Naive thymus-derived CD8-positive, alpha-beta T cell (primary cell): ENCODE measurements at places on chromosomes 5 and 9. TPM values are rescaled to one million over a fixed set of nuclear protein-coding genes. Genes with fewer than 3 reads are reported as not detected.

The GRXCR2 gene
- total RNA-seq: not detected

The FGFR4 gene
- total RNA-seq: 3.0 TPM

The IFNA13 gene
- not detected for total RNA-seq

The FSTL4 gene
- total RNA-seq: 1.6 TPM

GRCh38 chr9:35395706-35396101 is 94.2 kb upstream of the RUSC2 start:
- DNase-seq: no peak

- DNase-seq: no peak
Measured at GRCh38 chr9:12796601-12797000, 21.8 kb downstream of the LURAP1L start.

DNA sequence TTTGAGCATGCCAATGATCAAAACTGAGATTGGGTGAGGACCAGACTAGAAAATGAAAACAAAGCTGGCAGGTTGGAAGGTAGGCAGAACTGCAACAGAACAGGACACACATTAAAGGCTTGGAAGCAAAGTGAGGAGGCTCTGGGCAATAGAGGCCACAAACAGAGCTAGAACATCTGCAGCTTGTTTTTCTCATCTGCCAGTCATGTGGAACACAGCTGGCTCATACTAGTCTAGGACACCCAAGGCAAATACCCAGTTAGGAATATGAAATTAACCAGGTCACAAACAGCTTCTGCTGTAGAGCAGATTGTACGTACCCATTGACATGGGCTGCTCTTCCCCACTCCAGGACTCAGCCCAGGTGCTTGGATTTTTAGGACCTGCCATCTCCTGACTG is 61.7 kb downstream of the SPEF2 start:
- no peak for DNase-seq

DNA sequence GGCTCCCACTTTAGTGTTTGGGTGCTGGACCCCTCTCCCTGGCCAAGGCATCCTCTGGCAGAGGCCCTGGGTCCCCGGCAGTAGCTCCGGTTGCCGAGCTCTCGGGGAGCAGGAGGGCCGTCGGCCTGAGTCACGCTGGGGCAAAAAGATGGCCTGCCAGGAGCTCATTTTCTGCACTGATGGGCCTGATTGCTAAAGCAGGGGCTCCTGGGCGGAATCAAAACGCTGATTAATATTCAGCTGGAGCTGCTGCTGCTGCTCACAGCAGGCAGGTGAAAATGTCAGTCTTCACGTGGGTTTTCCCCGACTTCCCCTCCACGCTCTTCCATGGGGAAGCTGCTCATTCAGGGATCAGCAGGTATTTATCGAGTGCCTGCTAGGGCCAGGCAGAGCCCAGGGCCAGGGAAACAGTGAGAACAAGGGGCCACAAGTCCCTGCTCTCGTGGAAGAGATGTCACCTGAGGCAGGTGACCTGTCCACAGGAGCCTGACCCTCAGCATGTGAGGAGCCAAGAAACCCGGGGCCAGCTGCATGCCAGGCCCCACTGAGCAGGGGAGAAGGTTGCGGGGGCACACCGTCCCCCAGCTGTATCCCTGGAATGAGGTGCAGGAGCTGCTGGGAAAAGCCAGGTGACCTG is 22.1 kb downstream of the LAMC3 start:
- DNase-seq: no peak

DNA sequence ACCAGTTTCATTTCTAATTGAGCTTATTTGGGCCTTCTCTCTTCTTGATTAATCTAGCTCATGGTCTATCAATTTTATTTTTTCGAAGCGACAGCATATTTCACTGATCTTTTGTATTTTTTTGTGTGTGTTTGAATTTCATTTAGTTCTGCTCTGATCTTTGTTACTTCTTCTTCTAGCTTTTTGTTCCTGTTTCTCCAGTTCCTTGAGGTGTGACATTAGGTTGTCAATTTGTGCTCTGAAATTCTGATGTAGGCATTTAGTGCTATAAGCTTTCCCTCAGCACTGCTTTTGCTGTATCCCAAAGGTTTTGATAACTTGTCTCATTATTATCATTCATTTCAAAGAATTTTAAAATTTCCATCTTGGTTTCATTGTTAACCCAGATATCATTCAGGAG is 67.3 kb downstream of the STRBP start:
- DNase-seq: no peak

DNA sequence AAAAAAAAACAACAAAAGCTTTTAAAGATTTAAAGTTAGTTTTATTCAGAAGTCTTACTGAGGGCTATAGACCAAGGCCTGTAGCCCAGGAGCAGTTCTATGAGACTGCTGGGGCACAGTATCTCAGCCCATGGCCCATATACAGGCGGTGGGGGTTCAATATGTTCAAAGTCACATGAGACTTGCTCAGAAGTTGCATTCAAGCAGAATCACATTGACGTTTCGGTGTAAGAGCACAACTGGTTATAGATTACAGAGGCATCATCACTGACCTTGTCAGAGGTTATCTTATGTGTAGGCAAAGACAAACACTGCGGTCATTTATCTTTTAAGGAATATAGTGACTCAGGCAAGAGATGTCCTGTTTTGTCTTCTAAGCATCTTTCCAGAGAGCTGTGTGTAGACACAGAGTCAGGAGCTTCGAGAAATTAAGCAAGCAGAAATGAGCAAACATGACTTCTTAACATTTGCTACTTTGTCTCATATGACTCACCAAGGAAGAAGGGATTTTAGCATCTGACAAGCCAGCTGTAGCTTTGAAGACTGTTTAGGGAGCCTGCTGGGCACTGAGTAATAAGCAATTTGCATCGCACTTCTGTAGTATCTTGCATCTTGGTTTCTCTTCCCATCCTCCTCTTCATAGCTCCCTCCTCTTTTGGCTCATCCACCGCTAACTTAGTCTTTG is 12.9 kb upstream of the F2RL1 start:
- no peak for DNase-seq

DNA sequence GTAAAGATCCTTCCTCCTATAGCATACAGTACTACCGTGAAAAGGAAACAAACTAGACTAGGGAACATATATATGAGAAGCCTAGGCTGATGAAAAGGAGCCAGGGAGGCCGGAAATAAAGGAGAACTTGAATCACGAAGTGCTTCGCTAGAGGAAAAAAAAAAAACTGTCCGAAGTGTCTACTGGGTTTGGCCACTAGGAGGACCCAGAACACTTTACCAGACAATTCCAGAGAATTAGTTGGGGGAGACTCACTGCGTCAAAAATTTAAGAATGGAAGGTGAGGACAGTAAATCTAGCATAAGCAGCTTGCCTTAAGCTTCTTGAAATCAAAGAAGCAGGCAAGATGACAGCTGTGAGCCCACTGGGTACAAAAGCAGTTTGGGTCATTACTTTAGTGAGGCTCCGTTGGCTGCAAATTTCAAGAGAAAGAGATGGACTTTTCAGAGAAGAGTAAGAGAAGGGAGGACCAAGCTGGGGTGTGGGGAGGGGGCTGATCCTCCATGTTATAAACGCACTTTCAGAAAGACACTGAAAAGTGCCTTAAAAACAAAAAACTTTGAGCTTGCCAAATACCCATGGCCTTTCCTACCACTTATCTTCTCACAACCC is 47.4 kb downstream of the P4HA2 start:
- no peak for DNase-seq

DNA sequence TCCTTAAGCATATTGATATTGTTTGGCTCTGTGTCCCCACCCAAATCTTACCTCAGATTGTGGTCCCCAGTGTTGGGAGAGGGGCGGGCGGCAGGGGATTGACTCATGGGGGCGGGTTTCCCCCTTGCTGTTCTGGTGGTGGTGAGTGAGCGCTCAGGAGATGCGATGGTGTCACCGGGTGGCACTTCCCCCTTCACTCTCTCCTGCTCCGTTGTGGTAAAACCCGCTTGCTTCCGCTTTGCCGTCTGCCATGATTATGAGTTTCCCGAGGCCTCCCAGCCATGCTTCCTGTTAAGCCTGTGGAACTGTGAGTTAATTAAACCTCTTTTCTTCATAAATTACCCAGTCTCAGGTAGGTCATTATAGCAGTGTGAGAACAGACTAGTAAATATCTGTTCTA is 229.1 kb downstream of the IRX2 start:
- no peak for DNase-seq

GRCh38 chr5:42811591-42812446 is at the start of gene SELENOP:
SELENOP (minus strand) TSS chr5:42811892; CDS start chr5:42808353, 3,539 bp downstream.
- no peak for DNase-seq

DNA sequence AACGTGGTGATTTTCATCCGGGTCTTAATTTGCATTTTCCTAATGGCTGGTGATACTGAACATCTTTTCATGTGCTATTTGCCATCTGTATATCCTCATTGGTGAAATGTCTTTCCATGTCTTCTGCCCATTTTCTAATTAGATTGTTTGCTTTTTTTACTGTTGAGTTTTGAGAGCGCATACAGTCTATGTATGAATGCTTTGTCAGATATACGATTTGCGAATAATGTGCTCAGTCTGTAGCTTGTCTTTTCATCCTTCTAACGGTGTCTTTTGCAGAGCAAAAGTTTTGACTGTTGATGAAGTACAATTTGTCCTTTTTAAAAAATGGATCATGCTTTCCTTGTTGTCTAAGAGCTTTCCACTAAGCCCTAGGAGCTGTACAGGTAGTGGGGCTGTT is 143.0 kb downstream of the RGS3 start:
- DNase-seq: no peak

DNA sequence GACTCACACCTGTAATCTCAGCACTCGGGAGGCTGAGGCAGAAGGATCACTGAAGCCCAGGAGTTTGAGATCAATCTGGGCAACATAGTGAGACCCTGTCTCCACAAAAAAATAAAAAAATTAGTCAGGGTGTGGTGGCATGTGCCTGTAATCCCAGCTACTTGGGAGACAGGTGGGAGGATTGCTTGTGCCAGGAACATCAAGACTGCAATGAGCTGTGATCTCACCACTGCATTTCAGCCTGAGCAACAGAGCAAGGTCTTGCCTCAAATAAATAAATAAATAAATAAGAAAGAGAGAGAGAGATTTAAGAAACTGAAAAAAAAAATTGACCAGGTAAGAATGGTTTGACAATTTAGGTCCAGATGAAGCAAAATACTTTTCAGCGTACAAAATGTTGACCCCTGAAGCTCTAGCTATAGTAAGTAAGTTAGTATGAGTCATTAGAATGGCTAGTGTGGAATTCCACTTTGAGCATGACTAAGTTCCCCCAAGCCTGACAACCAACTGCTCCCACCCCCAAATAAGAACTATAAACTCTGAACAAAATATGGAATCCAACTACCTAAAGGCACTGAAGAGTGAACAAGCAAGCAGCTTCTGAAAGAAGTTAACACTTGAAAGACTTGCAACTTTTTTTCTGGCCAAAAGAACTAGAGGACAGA is 217.8 kb upstream of the TLE4 start:
- no peak for DNase-seq

DNA sequence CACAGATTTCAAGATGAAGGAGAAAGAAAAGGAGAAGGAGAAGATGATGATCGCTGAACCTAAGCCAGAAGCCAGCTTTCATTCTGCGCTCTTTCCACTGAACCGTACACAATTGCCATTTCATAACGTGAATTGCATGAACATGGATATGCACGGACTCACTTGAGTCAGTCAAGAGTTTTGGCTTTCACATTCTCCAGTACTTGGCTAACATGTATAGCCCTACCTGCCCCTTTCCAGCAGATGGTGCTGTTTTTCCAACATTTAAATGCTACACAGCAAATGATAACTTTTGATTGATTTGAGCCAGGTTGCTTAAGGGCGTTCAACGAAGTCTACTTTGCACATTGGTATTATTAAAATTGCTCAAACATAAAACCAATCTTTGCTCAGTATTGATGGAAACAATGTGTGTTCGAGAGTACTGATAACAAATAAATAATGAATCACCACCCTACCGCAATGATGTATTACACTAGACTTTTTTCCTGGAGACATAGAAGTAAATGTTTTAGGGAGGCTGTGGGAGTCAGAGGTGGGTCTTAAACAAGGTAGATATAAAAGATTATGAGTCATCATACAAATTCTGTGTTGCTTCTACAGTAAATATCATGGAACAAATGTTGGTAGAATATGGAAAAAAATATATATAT is 196.4 kb downstream of the TRPM3 start:
- no peak for DNase-seq
